ENCODE measurements at places on chromosomes 7 and 10. TPM values are rescaled to one million over a fixed set of nuclear protein-coding genes. Genes with fewer than 3 reads are reported as not detected.
A peak's percentile ranks its signal among the peaks of the same experiment; 100 is the strongest.

The IKZF5 gene
- 9.3 TPM for total RNA-seq

DNA sequence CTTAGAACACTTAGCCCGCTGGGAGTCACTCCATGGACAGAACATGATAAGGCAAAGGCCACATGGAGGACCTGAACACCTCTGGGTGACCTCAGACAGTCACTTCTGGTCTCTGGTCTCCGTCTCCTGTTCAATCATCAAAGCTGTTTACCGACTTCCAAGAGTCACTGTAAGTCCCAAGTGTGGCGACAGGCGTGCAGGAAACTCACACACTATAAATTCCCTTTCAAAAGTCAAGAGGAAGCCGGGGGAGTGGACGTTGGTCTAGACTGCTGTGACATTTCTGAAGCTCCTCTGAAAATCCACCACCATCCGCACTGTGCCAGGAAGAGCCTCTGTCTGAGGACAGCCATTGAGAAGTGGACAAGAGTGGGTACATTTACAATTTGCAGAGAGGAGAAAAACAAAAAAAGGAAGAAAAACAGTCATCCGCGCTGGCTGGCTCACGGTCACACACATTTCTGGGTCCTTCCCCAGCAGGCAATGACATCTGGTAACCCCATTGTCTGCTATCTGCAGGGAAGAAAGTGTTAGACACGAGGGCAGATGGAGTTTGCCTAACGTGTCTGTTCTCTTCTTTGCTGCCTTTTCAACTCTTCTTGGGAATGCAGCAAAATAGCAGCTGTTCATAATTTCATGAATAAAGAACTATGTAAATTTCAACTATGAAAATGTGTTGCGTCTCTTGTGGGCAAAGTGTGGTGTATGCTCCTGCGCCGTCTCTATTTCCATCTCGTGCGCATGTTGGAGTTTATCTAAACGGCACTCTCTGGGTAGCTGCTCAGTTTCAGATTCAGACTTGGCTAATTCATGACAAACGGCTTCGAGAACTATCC, 32.9 kb upstream of the CUX1 start:
- DNase-seq, result no peak

DNA sequence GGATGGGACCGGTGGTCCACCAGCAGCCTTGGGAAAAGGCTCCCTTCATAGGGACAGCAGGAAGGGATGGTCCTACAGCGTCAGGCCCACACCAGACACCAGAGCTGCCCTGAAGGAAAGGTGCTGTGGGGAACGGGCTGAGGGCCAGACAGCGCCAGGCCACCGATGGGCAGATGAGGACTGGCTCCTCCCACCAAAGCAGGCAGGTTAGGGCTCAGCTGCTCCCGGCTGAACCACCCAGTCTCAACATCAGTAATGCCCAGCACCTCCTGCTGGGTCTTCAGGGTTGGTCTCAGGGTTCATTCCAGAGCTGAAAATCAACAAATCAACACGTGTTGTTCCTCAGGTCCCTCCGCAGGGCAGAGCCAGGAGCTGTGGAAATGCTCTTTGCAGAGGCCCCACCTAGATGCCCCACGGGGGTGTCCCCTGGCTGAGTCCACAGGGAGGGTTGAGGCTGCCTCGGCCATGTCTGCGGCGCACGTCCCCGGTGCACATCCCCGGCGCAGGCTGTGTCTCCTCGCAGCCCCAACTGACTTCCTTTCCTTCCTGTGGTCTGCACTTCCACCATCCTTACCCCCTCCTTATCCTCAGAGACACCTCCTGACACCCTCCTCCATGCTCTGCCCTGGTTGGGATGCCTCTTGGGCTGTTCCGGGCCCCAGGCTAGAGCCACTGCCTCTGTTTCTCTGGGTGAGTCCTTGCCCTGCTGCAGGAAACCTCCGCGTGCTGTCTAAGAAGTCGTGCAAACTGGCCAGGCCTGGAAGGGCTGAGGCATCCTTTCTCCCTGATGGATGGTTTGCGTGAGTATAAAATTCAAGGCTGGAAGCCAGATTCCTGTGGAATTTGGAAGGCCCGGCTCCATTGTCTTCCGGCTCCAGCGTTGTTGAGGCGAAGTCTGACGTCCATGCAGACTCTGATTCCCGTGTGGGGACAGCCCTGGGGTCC, 32.8 kb upstream of the CFAP46 start:
- DNase-seq, result no peak

DNA sequence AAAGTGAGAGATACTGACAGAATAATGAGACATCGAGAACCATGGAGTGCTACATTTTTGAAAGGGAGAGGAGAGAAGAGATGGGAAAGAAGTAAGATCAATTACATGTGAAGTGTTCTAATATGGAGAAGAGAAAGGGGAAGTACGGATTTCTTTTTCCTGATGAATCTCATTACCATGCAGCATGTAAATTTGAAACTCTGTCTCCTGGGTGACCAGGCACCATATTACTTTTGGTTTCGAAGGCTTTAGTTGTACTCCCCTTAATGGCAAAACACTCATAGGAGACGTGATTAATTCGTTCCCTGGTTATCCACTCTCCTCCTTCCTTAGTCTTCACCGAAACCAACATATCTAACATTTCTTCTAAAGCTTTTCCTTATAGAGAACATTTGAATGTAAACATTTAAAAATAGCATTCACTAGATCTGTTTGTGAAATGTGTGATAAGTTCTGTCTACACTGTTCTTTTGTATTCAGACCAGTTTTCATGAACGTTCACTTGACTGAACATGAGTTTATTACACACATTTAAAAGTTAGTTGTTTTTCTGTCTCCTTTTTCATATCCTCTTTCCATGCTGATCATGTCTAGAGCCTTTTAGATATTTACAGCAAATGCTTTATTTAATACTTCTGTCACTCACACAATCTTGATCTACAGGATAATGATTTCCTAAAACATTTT, 80.2 kb upstream of the MSRB2 start:
- no peak for DNase-seq

The TWIST1 gene
- 2.2 TPM for total RNA-seq

DNA sequence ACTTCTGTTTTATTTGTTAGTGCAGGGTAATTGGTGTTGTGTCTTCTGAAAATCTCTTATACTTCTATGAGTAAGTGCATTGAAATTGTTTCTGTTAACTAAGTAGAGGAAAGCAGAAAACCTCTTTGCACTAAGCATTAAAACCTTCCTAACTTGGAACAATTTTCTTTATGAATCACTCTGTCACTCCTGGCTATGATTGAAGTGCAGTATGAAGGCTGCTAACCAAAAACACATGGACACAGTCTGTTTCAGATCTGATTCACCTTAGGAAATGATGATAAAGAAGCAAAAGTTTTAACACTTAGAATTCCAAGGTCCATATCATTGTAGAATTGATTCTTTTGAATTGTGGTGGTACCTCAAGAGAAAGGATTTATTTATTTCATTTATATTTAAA, 41.9 kb downstream of the MET start:
- DNase-seq, result no peak

- DNase-seq, result no peak
Observed at GRCh38 chr10:114284346-114285071, 45.5 kb downstream of the VWA2 start.

GRCh38 chr7:23603632-23604295, 6.6 kb downstream of the CCDC126 start:
- DNase-seq, result no peak

The CLDN15 gene
- total RNA-seq, result 6.4 TPM

The PDGFA gene
- 31.6 TPM for total RNA-seq

The OR9A2 gene
- total RNA-seq, result not detected

DNA sequence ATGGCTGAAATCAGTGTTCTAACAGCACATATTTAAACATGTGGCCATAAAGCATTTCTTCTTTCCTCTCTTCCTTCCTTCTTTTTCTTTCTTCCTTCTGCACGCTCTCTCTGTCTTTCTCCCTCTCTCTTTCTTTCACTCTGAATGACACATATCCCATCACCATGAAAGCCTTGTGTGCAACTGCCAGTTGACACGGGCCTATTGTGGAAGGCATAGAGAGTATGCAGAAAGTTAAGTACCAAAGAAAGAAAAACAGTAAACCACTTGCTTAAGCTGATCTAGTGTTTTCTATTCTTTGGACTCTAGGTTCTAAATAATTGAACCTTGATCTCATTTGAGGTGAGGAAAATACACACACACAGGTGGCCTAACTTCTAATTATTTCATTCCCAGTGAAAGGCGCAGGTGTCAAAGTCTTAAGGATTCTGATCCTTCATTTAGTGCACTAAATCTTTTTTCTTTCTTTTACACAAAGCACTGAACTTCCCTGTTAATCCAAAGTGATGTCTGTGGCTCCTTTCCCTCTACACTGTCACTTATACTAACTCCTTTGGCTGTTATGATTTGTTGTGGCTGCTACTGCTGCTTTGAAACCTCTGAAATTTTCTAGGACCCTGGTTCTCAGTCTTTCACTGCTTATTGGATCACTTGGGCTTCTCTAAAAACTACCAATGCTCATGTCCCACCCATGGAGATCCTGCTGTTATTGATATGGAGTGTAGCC, 17.7 kb downstream of the DKK1 start:
- no peak for DNase-seq

GRCh38 chr10:77960829-77961329, 34.3 kb upstream of the DLG5 start:
- no peak for DNase-seq

DNA sequence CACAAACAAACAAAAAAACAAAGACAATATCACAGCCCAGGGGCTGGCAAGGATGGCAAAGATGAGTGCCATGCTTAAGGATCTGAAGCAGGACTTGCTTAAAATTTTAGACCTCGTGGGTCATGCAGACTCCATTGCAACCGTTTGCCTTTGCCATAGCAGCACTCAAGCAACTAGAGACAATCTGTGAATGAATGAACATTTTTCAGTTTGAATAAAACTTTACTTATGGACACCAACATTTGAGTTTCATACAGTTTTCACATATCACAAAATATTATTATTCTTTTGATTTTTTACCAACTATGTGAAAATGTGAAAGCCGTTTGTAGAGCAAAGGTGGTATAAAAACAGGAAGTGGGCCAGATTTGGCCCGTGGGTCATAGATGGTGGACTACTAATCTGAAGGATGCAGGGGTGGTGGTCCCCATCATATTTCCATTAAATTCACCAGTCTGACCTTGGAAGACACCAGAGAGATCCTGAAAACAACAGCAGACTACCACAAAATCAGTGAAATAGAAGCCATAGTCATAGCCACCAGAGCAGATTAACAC, 8.3 kb upstream of the RBM17 start:
- no peak for DNase-seq

DNA sequence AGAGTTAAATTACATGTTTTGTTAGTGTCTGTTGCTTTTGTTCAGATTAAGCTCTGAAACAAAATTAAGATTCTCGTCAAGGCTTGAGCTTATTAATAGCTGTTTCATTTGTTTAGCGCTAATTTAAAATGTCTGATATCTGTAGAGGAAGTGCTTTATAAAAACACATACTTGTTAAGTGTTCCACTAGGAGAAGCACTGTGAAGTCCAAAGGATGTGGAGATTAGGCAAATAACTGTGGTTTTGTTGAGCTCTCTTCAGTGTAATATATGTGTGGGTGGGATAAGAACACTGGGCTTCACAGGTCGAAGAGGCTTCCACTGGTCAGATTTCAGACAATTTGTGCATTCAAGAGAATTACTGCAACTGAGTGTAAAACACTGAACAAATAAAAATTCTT, 242.0 kb downstream of the AUTS2 start:
- DNase-seq, result peak; percentile 37

- DNase-seq, result no peak
Observed at GRCh38 chr7:12162415-12163113, 48.5 kb upstream of the TMEM106B start.

DNA sequence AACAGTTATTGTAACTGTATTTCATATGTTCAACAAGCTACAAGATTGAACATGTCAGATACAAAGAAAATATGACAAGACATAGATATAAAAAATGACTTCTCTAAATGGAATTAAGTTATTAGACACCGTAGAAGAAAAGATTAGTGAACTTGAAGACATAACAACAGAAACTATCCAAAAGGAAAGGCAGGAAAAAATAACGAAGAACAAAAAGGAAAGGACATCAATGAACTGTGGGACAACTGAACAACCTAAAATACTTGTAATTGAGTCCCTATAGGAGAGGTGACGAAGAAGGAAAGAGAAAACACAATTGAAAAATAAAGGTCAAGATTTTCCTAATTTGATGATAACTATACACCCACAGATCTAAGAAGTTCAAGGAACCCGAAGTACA, 32.3 kb downstream of the UPF2 start:
- no peak for DNase-seq

DNA sequence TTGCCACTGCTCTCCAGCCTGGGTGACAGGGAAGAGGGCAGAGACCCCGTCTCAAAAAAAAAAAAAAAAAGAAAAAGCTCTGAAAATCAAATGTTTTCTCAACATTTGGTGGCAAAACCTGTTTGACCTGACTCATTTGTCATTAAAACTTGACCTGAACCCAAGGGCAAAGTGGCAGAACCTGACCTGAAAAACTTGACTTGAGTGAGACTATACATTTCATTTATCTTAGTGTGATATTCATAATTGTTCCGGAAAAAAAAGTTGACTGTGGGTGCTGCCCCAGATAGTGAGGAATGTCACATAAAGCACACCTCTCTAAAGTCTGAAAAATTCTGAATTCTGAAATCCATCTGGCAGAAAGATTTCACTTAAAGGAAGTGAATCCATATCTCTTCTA, 2.3 kb upstream of the TAX1BP1 start:
- no peak for DNase-seq

DNA sequence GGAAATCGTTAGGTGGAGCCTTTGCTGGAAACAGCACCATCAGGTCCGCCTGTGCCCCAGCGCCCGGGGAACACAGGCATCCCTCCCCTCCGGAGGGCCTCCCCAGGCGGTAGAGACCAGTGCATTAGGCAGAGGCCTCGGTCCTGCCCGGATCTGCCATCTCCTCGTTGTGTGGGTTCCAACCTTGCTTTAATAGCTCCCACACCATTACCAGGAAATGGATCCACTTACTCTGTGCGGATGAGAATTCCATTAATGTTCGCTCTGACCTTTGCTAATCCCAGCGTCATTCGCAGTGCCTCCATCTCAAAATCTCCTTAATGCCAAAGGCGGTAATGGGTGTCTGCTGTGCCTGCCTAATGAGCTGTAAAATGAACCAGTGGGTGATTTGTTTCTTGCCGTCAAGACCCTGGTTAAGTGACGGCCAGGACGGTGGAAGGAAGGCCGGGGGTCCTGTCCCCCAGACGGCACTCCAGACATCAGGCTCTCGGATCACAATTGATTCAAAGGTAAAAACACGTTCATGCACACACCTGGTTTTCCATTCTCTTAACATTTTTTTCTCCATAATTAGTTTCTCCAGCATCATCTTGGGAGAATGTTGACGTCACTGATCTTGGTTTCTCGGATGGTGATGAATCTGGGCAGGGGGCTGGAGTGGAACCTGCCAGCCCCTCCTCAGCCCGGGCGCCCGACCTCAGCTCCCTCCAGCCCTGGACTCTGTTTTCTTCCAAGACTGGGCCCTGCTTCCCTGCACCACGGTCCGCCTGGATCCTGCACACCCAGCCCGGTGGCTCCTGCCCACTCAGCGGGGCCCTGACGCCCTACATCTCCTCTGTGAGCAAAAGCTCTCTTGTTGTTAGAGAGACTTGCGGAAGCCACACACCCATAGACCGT, 22.8 kb upstream of the FAM20C start:
- no peak for DNase-seq

The ELFN1 gene
- total RNA-seq, result 1.3 TPM
